ENCODE measurements at places on chromosomes 3 and 15. TPM values are rescaled to one million over a fixed set of nuclear protein-coding genes. Genes with fewer than 3 reads are reported as not detected.

DNA sequence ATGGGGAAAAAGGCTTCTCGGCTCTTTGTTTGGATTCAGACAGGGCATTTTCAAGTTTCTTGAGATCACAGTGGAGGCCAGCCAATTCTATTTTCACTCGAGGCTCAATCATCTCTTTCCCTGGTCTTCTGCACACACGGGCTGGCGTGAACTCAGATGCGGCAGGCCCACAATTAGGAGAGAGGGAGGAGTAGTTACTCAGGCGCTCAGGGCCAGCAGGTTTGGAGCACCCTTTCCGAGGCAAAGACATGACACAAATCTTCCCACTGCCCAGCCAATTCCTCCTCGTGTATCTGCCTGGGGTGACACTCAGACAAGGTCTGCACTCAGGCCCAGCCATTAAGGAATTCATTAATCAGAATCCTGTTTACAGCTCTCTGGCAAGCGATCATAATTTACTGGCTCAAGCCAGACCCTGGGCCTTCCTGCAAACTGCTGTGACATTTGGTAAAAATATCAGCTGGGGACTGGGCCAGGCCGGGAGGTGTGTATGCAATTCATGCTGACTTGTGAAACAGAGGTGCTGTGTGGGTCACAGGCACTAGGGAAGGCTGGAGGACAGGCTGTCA, 68.1 kb upstream of the TLE3 start:
- H3K27ac ChIP-seq, result no peak overlapping the region
- DNase-seq, result no peak
- H3K27me3 ChIP-seq, result no peaks in the 10 kb centered on the region
- no peaks in the 10 kb centered on the region for H3K36me3 ChIP-seq
- no peak overlapping the region for H3K4me3 ChIP-seq

- no peaks in the 10 kb centered on the region for H3K4me1 ChIP-seq
- no peak overlapping the region for H3K4me3 ChIP-seq
- 0 out of 2 replicates have a peak, but pooled peaks cover 4% of the 10 kb centered on the region for H3K27me3 ChIP-seq
- H3K36me3 ChIP-seq, result no peaks in the 10 kb centered on the region
- H3K27ac ChIP-seq, result no peak overlapping the region
These were observed 32.5 kb downstream of the BOC start for GRCh38 chr3:113243846-113244245.

STAB1 gene
- total RNA-seq, result 0.04 TPM

DNA sequence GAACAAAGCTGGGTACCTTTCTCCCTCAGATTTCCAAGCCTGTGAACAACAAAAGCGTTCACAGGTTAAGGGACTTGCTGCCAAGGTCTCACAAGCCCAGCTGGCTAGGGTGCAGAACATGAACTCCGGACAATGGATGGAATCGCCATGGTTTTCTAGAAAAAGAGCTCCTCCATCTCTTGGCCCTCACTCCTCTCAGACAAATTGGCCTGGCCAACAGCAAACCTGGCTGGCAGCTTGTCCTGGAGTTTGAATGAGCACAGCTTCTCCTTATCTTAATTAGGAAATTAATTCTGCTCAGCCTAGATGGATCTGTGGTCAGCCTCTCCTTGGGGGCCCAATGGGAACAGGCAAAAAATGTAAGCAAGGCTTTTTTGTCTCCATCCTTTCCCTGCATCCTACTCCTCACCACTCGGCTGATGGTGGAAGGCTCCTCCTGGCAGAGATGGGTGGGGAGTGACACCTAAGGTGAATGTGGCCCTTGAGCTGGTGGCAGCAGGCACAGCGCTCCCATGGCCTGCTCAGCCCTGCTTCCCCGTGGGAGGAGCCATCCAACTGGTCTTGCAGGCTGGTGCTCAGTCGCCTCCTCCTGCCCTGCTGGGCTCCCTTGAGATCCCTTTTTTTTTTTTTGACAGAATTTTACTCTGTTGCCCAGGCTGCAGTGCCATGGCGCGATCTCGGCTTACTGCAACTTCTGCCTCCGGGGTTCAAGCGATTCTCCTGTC, 5.8 kb downstream of the KLHL25 start:
- H3K4me1 ChIP-seq, result peaks cover 66% of the 10 kb centered on the region
- H3K27me3 ChIP-seq, result no peaks in the 10 kb centered on the region
- peak; percentile 73 for DNase-seq
- H3K27ac ChIP-seq, result no peak overlapping the region
- H3K36me3 ChIP-seq, result no peaks in the 10 kb centered on the region

GRCh38 chr15:101482526-101483371, 6.8 kb downstream of the PCSK6 start:
- no peaks in the 10 kb centered on the region for H3K27me3 ChIP-seq
- peak; percentile 67 for DNase-seq
- H3K27ac ChIP-seq, result peak overlapping the region; percentile 72
- peaks cover 57% of the 10 kb centered on the region for H3K4me1 ChIP-seq
- H3K4me3 ChIP-seq, result peak overlapping the region; percentile 21
- H3K36me3 ChIP-seq, result peaks cover 5% of the 10 kb centered on the region

GABRB3 gene
- total RNA-seq, result 4.9 TPM

GRCh38 chr15:101242160-101242998, 9.5 kb downstream of the CHSY1 start:
- no peak overlapping the region for H3K4me3 ChIP-seq
- no peaks in the 10 kb centered on the region for H3K4me1 ChIP-seq
- no peaks in the 10 kb centered on the region for H3K27me3 ChIP-seq

GRCh38 chr15:46576646-46577395, 942.0 kb downstream of the SQOR start:
- H3K27me3 ChIP-seq, result no peaks in the 10 kb centered on the region
- no peak overlapping the region for H3K27ac ChIP-seq
- no peaks in the 10 kb centered on the region for H3K4me1 ChIP-seq
- no peaks in the 10 kb centered on the region for H3K36me3 ChIP-seq
- no peak for DNase-seq

DNA sequence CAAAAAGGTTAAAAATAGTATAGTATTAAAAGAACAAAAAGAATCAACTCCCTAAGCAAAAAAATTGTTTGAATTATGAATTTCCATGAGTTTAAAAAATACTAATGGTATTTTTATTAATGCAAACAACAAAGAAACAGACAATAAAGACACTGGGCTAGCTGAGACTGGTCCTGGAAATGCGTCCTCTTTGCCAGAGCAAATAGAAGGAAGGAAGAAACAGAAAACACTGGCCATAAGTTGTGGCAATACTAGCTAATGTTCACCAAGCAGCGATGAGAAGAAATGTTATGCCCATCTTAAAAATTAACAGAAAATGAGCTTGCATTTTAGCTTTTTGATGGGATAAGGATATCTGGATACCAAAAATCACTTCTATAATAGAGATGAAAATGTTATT, 88.6 kb downstream of the TBL1XR1 start:
- H3K36me3 ChIP-seq, result no peaks in the 10 kb centered on the region
- H3K4me3 ChIP-seq, result no peak overlapping the region
- H3K4me1 ChIP-seq, result no peaks in the 10 kb centered on the region
- H3K27me3 ChIP-seq, result no peaks in the 10 kb centered on the region
- no peak for DNase-seq

DNA sequence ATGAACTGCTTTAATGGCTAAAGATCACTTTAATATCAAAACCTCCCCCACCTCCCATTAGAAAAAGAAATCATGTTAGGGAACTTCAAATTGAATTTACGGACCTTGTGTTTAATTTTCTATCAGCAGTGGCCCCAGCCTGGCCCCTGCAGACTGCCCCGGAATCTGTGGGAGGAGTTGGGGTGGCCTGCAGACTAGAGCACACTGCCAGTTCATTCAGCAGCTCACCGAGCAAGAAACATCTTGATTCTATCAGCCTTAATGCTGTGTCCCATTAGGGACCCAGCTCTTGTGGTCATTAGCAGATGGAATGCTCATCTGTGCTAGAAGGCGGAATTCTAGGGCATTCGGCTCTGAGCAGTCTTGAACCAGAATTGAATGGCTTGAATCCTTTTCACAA, 54.2 kb downstream of the FLNB start:
- no peak for DNase-seq
- no peak overlapping the region for H3K4me3 ChIP-seq
- peaks cover 27% of the 10 kb centered on the region for H3K4me1 ChIP-seq
- peak overlapping the region; percentile 26 for H3K27ac ChIP-seq
- 0 out of 2 replicates have a peak, but pooled peaks cover 7% of the 10 kb centered on the region for H3K36me3 ChIP-seq
- no peaks in the 10 kb centered on the region for H3K27me3 ChIP-seq

CCR8 gene
- not detected for total RNA-seq

- no peaks in the 10 kb centered on the region for H3K4me1 ChIP-seq
- no peak for DNase-seq
- no peaks in the 10 kb centered on the region for H3K36me3 ChIP-seq
- no peak overlapping the region for H3K27ac ChIP-seq
These were observed 325.1 kb upstream of the THBS1 start for GRCh38 chr15:39255760-39256159.

GRCh38 chr3:134033315-134033996, 3.7 kb upstream of the SLCO2A1 start:
- no peak overlapping the region for H3K4me3 ChIP-seq
- no peak for DNase-seq
- no peak overlapping the region for H3K27ac ChIP-seq

- no peaks in the 10 kb centered on the region for H3K36me3 ChIP-seq
- no peak overlapping the region for H3K4me3 ChIP-seq
- H3K27ac ChIP-seq, result no peak overlapping the region
- no peaks in the 10 kb centered on the region for H3K4me1 ChIP-seq
- no peaks in the 10 kb centered on the region for H3K27me3 ChIP-seq
- DNase-seq, result no peak
These were observed 86.9 kb downstream of the KLF15 start for GRCh38 chr3:126270145-126270811.

FAM107A gene
- total RNA-seq, result not detected

Measured in PC-9 (cell line).